ENCODE measurements at places on chromosomes 2 and 18.
A peak's percentile ranks its signal among the peaks of the same experiment; 100 is the strongest.

DNA sequence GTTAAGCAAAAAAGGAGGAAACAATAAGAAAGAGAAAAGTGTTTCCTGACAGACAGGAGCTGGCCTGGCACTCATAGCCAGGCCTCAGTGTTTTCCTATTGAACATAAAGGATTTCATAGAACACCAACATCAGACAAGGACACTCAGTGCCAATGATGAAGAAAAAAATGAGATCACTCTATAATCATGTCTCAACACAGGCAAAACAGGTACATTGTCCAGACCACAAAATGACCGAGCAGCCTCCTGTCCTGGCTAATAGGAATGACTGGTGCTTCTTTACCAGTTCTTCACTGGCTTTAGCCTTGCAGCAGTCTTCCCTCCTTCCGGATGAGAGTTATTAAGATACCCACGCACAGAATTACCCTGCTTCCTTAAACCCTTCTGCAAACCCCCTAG is 35.6 kb downstream of the SEMA4F start:
- DNase-seq: no peak

- no peak for DNase-seq
Measured at GRCh38 chr2:158635961-158636601, 159.0 kb upstream of the DAPL1 start.

DNA sequence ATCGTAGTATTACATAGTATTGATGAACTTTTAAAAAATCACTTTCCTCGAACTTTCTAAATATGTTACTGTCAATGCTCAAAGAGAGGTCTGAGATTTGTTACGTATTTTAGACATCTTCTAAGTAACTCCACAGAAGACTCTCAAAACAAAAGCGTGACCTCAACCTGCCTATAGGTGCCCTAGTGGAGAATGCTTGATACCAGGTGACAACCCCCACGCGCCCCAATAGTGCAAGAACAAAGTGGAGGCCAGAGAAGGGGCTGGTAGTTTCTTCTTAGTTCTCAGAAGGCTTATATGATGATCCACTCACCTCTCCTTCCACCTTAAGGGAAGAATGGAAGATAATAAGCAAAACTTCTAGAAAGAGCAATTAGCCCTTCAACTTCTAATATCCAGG is 102.6 kb downstream of the ANKRD44 start:
- no peak for DNase-seq

DNA sequence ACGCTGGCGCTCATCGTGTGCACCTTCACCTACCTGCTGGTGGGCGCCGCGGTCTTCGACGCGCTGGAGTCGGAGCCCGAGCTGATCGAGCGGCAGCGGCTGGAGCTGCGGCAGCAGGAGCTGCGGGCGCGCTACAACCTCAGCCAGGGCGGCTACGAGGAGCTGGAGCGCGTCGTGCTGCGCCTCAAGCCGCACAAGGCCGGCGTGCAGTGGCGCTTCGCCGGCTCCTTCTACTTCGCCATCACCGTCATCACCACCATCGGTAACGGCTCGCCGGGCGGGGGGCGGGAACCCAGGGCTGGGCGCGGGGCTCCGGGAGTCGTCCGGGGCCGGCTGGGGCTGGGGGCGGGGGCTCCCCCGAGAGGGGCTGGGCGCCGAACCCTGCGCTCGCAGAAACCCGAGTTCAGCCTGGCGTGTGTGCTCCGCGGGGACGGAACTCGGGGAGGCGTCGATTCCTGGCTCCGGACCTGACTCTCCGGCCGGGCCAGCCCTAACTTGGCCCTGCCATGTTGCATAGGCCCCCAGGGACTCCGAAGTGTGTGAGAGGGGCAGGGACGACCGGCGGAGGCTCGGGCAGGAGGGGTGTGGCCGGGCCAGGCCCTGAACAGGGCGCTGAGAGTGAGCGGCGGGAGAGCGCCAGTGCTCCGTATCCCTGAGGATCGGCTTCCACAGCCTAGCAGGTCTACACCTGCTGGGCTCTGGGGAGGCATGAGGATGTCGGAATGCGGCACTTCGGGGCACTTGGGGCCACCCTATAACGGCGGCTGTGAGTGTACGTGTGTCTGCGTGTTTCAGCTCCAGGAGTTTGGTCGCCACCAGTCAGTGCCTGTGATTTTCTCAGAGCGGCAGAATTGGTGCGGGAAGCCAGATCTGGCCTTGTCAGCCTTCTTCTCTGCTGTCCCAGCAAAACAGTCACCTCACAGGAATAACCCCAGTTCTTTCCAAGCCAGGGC is 651 bp downstream of the KCNK3 start:
- peak; percentile 51 for DNase-seq

DNA sequence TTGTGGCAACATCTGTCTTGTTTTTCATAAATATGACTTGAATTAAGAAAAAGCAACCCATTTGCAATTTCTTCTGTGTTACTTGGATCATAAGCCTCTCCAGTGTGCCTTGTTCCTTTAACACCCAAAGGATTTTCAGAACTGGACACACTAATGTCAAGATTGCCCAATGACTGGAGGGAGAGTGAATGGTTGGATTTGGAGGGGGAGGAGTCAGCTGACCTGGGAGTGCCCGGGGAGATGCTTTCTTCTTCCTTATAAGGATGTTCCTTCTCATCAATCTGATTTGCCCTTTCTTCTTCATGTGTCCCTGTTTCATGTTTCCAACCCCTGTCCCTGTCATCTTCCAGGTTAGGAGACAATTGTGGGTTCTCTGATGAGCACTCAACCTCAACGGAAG is 48.8 kb downstream of the ALPK2 start:
- peak; percentile 90 for DNase-seq

All from EH (cell line).